Hematopoietic multipotent progenitor cell treated with erythropoietin and hydrocortisone succinate and interleukin-3 and kit ligand, for 6 days (in vitro differentiated cells): ENCODE measurements at places on chromosomes 2 and 18.
A peak's percentile ranks its signal among the peaks of the same experiment; 100 is the strongest.

- DNase-seq = no peak
These were observed 4.7 kb upstream of the CDK5R2 start for GRCh38 chr2:218954541-218955300.

- no peak for DNase-seq
These were observed 136.5 kb upstream of the CTDP1 start for GRCh38 chr18:79542876-79543750.

GRCh38 chr2:52345676-52346075 lies 1313.7 kb upstream of the NRXN1 start:
- DNase-seq = no peak

- no peak for DNase-seq
These were observed 8.1 kb downstream of the RNF103 start for GRCh38 chr2:86615596-86615995.

DNA sequence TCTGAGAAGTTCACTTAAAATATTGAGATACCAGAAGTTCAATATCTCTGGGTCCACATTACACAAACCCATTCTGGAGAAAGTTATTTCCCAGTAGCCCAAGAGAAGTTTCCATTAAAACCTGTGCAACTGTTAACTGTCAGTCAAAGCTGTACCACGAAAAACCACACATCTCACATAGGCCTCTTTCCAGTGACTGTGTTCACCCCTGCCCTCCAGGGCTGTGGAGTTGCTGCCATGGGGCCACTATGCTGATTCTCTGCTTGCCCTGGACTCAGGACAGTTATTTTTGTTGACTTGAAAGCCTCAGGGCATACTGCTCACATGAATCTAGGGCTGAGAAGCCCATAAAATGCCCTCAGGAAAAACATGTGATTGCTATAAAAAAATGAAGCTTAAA lies 153.8 kb downstream of the PIEZO2 start:
- peak; percentile 57 for DNase-seq

GRCh38 chr18:54878159-54878622 lies 49.9 kb downstream of the RAB27B start:
- peak; percentile 55 for DNase-seq

DNA sequence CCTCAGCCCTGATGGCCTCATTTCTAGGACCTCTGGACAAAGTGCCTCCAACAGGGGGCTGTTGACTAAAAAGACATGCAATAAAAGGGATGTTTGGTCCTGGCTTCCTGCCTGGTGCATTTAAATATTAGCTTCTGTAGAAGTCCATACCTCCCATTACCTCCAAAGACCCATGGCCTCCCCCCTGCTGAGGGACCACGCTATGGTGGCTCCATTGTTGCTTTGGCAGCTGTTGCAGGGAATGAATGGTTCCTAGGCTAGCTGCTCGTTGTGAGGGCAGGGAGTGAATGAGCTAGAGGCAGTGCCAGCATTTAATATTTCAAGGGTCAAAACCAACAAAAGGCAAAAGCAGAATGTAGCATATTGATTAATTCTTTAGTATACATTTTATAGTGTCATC lies 285.9 kb downstream of the SLC8A1 start:
- DNase-seq = no peak

DNA sequence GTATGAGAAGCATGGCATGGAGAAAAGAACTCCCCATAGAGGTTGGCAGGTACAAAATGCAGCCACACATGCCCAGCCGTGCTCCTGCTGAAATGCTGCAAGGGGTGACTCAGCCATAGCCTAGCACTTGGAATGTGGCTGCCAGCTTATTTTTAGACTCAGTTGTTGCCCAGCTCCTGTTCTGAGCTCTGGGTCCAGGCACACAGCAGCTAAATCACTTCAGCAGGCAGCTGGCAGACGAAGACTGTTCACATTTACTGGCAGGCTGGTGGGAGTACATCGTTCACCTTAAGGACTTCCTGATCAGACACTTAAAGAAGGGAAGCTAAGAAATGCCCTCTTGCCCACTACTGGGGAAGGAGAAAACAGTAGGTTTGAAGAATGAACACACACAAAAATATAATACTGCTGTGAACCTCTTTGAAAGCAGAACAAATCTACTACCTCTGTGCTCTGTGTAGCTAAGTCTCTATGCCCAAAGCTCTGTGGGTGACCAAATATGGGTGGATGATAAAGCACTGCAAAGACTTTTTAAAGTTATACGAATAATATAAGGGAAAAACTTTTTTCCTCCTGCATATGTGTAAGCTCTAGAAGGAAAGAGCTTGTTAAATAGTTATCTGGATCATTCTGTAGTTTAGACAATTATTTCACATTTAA lies 146.1 kb downstream of the LNPK start:
- no peak for DNase-seq

DNA sequence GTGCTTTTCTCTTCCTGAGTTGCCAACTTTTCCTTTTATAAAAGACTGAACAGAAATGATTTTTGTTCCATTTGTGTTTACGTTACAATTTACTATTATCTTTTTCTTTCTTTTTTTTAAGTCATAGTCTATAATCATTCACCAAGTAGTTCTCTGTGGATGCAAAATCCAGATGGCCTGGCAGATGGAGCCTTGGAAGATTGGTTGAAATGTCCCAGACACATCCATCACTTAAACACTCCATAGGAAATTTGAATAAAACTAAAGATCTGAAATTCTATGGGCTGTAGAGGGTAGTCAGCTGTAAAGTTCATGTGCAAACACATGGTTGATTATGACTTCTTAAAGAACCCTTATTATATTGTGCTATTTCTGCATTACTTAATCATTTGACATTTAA lies 164.8 kb upstream of the DOCK10 start:
- no peak for DNase-seq

DNA sequence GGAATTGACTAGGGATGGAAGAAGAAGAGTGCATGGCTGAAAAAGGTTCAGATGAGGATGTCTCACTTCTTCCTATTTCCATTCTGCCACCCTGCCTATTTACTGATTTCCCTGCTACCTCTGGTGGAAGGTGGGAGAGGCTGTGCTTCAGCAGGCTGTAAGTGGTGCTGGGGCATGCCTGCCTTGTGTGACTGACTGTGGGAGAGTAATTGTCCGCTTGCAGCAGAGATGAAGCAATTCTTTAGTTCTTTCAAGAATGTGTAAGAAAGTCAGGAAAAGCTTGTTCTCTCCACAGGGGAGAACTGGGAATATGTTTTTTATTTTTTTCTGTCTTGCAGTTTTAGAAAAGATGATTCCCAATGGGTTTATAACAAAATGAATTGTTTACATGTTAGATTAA lies 72.5 kb upstream of the NYAP2 start:
- no peak for DNase-seq

- no peak for DNase-seq
These were observed 224.9 kb upstream of the BOD1L2 start for GRCh38 chr18:56921896-56922480.

DNA sequence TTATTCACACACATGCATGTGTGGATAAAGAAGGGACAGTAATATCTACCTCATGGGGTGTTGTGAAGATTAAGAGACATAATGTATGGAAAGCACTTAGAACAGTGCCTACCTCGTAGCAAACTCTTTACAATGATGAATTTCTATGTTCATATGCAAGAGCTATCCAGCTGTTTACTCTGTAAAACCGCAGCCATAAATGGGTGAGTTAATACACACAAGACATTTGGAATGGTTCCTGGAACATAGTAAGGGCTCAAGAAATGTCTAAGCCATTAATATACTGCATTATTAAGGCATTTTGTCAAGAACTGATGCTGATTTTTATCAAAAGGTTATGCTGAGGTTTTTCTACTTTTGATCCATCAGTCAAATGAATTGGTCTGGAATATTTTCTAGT lies 1076.2 kb downstream of the TSN start:
- no peak for DNase-seq

GRCh38 chr2:26535663-26536275 lies 57.8 kb upstream of the OTOF start:
- no peak for DNase-seq

GRCh38 chr2:217329023-217329431 lies 469.2 kb upstream of the TNP1 start:
- DNase-seq = no peak

- no peak for DNase-seq
These were observed 186.9 kb downstream of the ZFP36L2 start for GRCh38 chr2:43039376-43040080.

DNA sequence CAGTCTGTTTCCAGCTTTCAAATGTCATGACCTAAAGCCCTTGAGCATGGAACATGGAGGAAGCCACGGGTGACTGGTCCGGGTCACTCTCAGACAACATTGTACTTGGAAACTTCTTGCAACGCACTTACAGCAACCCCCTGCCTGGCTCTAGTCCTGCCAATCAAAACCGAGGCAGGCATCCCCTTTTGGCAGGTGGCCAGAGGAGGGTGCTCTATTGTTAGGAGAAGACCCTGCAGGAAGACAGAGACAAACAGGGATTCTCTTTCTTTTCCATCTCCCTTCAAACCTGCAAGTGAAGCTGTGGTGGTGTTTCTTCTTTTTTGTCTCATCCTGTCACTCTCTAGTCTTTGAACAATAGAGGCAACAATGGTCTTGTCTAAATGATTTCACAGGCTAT lies 667.2 kb downstream of the ZEB2 start:
- peak; percentile 5 for DNase-seq

- DNase-seq = no peak
These were observed 98.8 kb upstream of the MGAT4A start for GRCh38 chr2:98829581-98830270.
